Trophoblast cell (in vitro differentiated cells and primary cell): ENCODE measurements at places on chromosomes 4 and X.
A peak's percentile ranks its signal among the peaks of the same experiment; 100 is the strongest.

DNA sequence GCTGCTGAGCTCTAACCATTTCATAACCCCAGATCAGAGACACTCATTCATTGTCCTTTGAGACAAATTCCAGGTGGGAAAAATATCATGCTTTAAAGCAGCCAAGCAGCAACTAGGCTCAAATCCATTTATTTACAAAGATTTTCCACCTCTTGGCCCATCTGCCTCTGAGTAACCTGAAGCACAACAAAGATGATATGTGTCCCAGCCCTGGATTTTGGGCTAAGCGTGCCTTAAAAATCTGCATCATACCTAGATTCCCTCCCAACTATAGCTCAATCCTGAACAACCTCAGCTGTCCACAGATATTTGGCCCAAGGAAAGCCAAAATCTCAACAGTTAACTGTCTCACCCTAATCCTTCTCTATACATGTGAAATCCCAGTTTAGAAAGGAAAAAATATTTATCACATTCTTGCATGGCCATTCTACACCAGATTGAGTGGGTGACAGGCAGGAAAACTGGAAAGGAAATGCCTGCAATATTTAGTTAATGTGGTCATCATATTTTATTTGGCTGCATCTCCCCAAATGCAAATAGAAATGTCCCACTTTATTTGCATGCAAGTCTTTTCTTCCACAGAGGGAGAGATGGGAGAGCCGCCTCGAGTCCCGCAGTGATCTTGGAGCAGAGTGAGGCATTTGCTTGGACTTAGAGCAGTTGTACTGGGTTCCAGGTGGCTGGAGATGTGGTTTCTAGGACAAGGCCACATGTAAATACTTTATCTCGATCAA is 146.4 kb upstream of the EOLA2 start:
- no peaks in the 10 kb centered on the region for H3K36me3 ChIP-seq
- H3K4me3 ChIP-seq, result no peak overlapping the region
- no peaks in the 10 kb centered on the region for H3K4me1 ChIP-seq
- H3K27ac ChIP-seq, result no peak overlapping the region

- H3K27me3 ChIP-seq, result peaks cover 3% of the 10 kb centered on the region
- DNase-seq, result peak; percentile 56
- H3K36me3 ChIP-seq, result no peaks in the 10 kb centered on the region
Measured at GRCh38 chr4:153643406-153644383, 40.4 kb upstream of the TLR2 start.

- DNase-seq, result no peak
- H3K4me3 ChIP-seq, result no peak overlapping the region
- H3K4me1 ChIP-seq, result peaks cover 4% of the 10 kb centered on the region
Measured at GRCh38 chrX:20523626-20524312, 257.1 kb upstream of the RPS6KA3 start.

GRCh38 chr4:138522366-138522765 is 280.2 kb upstream of the SLC7A11 start:
- peak; percentile 51 for DNase-seq
- no peaks in the 10 kb centered on the region for H3K36me3 ChIP-seq
- no peaks in the 10 kb centered on the region for H3K27me3 ChIP-seq
- no peak overlapping the region for H3K4me3 ChIP-seq
- H3K27ac ChIP-seq, result no peak overlapping the region

DNA sequence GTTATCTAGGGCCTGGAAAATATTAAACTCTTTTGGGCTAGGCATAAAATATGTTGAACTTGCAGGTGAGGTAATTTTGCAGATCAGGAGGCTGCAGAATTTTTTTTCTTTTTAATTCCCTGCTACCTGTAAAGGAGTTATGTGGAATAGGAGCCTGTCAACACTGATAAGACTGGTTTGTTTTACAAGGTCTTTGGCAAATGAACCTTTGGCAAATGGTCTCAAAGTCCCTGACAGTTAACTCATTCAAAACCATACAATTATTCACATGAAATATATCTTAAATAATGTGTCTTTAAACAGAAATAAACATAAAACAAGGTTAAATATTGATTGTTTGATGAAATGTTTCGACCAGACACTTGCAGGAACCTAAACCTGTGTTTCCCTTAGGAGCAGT is 340.2 kb downstream of the GASK1B start:
- no peak overlapping the region for H3K27ac ChIP-seq
- no peaks in the 10 kb centered on the region for H3K4me1 ChIP-seq
- DNase-seq, result no peak
- no peaks in the 10 kb centered on the region for H3K27me3 ChIP-seq

GRCh38 chr4:73839715-73840114 is 3.2 kb downstream of the CXCL6 start:
- H3K27ac ChIP-seq, result no peak overlapping the region
- H3K27me3 ChIP-seq, result no peaks in the 10 kb centered on the region
- peaks cover 5% of the 10 kb centered on the region for H3K4me1 ChIP-seq
- no peaks in the 10 kb centered on the region for H3K36me3 ChIP-seq

DNA sequence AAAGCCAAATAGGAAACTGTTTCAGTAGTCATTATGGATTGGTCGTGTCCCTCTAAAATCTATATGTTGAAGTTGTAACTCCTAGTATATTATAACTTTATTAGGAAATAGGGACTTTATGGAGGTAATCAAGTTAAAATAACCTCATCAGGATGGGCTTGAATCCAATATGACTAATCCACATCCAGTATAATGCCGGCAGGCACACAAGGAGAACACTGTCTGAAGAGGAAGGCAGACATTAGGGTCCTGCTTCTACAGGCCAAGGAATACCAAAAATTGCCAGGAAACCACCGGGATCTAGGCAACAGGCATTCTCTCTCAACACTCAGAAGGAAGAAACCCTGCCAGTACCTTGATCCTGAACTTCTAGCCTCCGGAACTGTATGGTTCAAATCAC is 130.3 kb downstream of the ATP10D start:
- no peaks in the 10 kb centered on the region for H3K27me3 ChIP-seq
- DNase-seq, result no peak
- H3K27ac ChIP-seq, result no peak overlapping the region
- H3K4me1 ChIP-seq, result no peaks in the 10 kb centered on the region
- H3K36me3 ChIP-seq, result no peaks in the 10 kb centered on the region

DNA sequence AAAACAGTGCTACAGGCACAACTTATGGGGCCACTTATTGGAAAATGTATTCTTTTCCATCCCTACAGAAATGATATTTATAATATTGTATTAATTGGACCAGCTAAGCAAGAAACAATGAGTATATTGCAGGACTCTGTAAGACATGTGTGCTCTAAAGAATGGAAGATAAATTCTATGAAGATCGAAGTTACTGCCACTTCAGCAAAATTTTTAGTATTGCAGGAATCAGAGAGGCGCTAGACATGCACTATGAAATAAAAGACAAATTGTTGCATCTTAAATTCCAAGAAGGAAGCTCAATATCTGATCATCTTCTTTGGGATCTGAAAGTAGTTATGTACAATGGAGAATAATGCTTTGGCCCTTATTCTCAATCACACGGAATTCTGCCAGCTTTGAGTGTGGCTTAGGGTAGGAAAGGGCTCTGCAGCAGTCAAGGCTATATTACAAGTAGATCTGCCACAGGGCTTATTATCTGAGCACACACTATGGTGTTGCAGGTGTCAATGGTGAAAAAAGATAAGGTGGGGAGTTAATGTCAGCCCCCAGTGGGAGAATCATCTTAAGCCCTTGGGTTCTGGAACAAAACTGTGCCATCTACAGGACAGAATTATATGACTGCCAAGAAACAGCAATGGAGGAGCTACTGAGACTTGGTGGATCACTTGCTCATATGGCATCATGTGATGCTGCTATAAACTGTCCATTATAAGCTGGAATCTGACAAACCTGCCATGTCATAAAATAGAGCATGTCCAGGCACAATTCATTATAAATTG is 334.0 kb upstream of the NDST3 start:
- DNase-seq, result peak; percentile 26
- H3K36me3 ChIP-seq, result no peaks in the 10 kb centered on the region
- no peaks in the 10 kb centered on the region for H3K27me3 ChIP-seq
- no peak overlapping the region for H3K27ac ChIP-seq
- no peaks in the 10 kb centered on the region for H3K4me1 ChIP-seq

GRCh38 chrX:41055740-41056139 is 29.5 kb upstream of the USP9X start:
- H3K27ac ChIP-seq, result no peak overlapping the region
- DNase-seq, result no peak
- H3K27me3 ChIP-seq, result no peaks in the 10 kb centered on the region
- no peaks in the 10 kb centered on the region for H3K4me1 ChIP-seq
- H3K4me3 ChIP-seq, result no peak overlapping the region
- no peaks in the 10 kb centered on the region for H3K36me3 ChIP-seq

DNA sequence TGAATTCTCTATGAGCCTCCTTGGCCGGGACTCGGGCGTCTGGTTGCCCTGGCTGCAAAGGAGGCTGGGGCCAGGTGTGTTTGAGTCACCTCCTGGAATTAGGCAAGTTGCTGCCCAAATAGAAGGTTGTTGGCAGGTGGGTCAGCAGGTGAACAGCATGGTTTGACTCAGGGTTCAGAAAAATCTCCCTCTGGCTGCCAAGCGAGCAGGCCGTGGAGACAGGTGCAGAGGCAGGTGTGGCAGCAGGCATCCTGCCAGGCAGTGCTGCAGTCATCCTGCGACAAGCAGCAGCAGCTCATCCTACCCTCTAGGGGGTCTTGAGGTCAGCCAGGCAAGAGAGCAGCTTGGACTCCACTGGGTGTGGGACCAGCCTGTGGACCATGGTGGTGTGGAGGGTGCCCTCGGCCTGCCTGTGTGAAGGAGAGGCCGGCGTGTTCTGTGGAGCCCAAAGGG is 8.2 kb downstream of the MSANTD1 start:
- peaks cover 9% of the 10 kb centered on the region for H3K36me3 ChIP-seq
- peak; percentile 3 for DNase-seq
- no peaks in the 10 kb centered on the region for H3K4me1 ChIP-seq
- H3K27me3 ChIP-seq, result no peaks in the 10 kb centered on the region

DNA sequence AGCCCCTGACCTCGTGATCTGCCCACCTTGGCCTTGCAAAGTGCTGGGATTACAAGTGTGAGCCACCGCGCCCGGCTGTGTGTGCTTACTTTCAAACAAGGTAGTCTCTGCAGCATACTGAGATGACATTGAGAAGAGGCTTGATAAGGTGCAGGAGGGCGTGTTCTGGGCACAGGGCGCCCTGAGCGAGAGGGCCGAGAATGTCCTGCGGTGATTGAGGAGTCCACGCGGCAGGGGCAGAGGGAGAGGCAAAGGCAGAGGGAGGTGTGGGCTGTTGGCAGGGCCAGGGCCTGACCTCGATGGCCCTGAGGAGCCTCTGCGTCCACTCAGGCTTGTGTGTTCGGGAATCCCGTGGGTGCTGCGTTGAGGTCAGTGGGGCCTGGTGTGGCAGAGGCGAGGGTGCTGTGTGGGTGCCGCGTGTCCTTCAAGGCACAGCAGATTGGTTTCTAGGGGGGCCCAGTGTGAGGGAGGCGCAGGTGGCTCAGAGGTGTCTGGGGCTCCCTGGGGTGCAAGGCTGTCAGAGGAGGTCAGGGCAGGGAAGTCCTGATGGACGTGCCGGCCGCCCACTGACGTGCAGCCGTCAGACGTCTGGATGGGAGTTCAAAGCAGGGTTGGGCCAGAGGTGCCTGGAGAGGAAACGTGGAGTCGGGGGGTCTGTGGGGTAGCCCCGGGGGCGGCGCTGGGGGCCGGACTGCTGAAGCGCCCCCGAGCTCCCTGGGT is 12.1 kb downstream of the PCGF3 start:
- no peak overlapping the region for H3K27ac ChIP-seq
- no peak for DNase-seq
- no peaks in the 10 kb centered on the region for H3K4me1 ChIP-seq
- no peaks in the 10 kb centered on the region for H3K27me3 ChIP-seq
- H3K4me3 ChIP-seq, result no peak overlapping the region

DNA sequence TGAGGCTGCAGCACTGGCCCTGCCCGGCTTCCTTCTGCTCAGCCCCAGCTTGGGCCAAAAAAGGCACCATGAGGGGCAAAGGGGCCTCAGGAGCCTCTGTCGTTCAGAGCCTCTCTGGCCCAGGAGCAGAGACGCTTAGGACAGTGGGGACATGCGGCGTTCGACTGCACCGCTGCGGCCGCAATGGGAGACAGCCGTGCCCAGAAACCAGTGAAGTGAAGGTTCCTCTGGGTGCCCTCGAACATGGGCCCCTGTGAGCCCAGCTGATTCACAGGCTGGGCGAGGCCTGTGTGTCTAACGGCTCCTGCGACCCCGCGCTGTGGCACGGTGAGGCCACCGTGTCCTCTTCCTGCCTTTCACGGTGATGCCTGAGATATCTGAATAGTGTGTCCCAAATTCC is 235.0 kb downstream of the AFAP1 start:
- no peaks in the 10 kb centered on the region for H3K27me3 ChIP-seq
- no peak for DNase-seq
- no peak overlapping the region for H3K27ac ChIP-seq
- H3K36me3 ChIP-seq, result no peaks in the 10 kb centered on the region
- no peaks in the 10 kb centered on the region for H3K4me1 ChIP-seq
- H3K4me3 ChIP-seq, result no peak overlapping the region

GRCh38 chr4:71698141-71698540 is 85.7 kb downstream of the GC start:
- no peaks in the 10 kb centered on the region for H3K27me3 ChIP-seq
- no peak overlapping the region for H3K4me3 ChIP-seq
- no peaks in the 10 kb centered on the region for H3K36me3 ChIP-seq
- H3K27ac ChIP-seq, result no peak overlapping the region

- H3K36me3 ChIP-seq, result no peaks in the 10 kb centered on the region
- H3K27ac ChIP-seq, result no peak overlapping the region
- no peaks in the 10 kb centered on the region for H3K27me3 ChIP-seq
- H3K4me3 ChIP-seq, result no peak overlapping the region
Measured at GRCh38 chrX:143788265-143788664, 67.7 kb upstream of the SPANXN2 start.

- no peak for DNase-seq
- H3K4me1 ChIP-seq, result no peaks in the 10 kb centered on the region
- no peak overlapping the region for H3K4me3 ChIP-seq
- H3K27me3 ChIP-seq, result no peaks in the 10 kb centered on the region
- H3K27ac ChIP-seq, result no peak overlapping the region
Measured at GRCh38 chrX:40131654-40132337, 34.0 kb upstream of the BCOR start.

DNA sequence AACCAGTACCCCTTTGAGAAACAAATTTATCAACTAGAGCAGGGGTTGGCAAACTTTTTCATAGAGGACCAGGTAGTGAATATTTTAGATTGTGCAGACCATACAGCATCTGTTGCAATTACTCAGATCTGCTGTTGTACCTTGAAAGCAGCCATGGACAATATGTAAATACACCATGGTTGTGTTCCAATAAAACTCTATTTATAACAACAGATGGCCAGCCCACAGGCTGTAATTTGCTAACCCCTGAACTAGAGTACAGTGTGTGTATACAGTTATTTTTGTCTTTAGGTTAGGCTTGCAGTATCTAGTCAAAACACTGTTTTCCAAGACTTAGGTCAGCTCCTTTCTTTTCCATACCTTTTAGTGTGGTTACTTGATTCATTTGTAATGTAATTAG is 54.4 kb downstream of the PHKA1 start:
- DNase-seq, result no peak
- H3K36me3 ChIP-seq, result no peaks in the 10 kb centered on the region
- no peaks in the 10 kb centered on the region for H3K4me1 ChIP-seq
- H3K4me3 ChIP-seq, result no peak overlapping the region

DNA sequence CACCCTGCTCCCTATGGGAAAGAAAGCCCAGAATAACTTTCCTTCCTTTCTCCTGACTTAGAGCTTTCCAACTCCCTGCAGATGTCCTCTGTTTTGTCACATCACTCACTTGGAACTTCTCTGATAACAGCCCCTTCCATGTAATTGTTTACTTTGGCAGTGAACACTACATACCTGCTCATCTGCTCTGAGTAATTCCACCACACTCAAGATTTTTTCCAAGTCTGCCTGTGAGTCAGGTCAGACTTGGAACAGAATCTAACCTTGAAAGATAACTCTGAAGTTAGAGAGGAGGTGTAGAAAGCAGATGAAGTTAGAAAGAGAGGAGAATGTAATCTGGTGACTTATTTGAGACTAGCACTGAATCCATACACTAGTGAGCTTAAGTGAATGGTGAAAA is 7.4 kb downstream of the MAGEB10 start:
- no peaks in the 10 kb centered on the region for H3K36me3 ChIP-seq
- no peak overlapping the region for H3K4me3 ChIP-seq
- no peak overlapping the region for H3K27ac ChIP-seq
- H3K27me3 ChIP-seq, result no peaks in the 10 kb centered on the region
- H3K4me1 ChIP-seq, result no peaks in the 10 kb centered on the region
- DNase-seq, result no peak
